Suppressor macrophage treated with lipopolysaccharide for 1 hour (primary cell): ENCODE measurements at places on chromosomes 1 and 21.

DNA sequence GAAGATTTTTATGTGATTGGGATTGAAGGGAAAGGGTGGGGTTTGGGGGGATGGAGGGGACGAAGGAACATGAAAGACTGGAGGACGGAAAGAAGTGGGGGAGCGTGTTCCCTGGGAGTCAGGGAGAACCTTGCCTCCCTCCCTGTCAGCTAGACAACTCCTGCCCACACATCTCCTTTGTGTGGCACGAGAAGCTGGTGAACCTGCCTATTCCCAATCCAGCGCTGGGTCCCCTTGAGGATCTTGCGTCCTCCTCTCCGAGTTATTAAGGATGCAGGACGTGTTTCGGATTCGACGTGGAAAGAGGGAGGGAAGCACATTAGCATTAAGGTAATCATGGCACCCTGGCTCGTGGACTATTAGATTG lies 1.4 kb downstream of the LRRC7 start:
- no peak for DNase-seq

DNA sequence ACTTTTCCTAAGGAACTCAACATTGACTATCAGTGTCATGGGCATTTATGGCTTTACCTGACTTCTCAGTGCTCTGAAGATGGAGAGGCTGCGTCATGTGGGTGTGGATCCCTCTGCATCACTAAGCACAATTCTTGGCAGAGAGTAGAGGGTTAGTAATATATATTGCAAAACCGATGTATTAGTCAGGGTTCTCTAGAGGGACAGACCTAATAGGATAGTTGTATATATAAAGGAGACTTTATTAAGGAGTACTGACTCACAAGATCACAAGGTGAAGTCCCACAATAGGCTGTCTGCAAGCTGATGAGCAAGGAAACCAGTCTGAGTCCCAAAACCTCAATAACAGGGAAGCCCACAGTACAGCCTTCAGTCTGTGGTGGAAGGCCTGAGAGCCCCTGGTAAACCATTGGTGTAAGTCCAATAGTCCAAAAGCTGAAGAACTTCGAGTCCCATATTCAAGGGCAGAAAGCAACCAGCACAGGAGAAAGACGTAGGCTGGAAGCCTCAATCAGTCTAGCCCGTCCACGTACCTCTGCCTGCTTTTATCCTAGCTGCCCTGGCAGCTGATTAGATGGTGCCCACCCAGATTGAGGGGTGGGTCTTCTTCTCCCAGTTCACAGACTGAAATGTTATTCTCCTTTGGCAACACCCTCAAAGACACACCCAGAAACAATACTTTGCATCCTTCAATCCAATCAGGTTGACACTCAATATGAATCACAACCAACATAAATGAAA lies 159.7 kb upstream of the NRIP1 start:
- DNase-seq: peak; percentile 73

DNA sequence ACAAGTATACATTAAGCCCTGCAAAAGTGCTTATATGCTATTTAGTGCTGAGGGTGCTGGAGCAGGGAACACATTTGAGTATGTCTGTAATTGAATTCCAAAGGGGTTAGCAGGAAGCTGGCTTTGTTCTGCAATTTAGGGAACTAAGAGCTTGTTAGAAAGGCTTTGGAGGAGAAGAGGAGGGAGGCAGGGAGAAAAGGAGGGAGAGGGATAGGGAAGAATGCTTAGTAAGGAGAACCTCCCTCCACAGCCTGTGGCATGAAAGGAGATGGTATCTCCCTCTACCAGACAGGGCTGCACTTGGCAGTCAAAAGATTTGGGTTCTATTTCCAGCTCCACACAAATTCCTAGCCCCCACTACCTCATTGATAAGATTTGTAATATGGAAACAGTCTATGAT lies 217.8 kb downstream of the DAB1 start:
- no peak for DNase-seq

- DNase-seq: no peak
These were observed 4.3 kb downstream of the SERTAD4 start for GRCh38 chr1:210236840-210237409.

GRCh38 chr1:8394456-8395321 lies 76.8 kb downstream of the SLC45A1 start:
- DNase-seq: peak; percentile 76

- DNase-seq: no peak
These were observed 22.7 kb downstream of the ABL2 start for GRCh38 chr1:179206812-179207211.

DNA sequence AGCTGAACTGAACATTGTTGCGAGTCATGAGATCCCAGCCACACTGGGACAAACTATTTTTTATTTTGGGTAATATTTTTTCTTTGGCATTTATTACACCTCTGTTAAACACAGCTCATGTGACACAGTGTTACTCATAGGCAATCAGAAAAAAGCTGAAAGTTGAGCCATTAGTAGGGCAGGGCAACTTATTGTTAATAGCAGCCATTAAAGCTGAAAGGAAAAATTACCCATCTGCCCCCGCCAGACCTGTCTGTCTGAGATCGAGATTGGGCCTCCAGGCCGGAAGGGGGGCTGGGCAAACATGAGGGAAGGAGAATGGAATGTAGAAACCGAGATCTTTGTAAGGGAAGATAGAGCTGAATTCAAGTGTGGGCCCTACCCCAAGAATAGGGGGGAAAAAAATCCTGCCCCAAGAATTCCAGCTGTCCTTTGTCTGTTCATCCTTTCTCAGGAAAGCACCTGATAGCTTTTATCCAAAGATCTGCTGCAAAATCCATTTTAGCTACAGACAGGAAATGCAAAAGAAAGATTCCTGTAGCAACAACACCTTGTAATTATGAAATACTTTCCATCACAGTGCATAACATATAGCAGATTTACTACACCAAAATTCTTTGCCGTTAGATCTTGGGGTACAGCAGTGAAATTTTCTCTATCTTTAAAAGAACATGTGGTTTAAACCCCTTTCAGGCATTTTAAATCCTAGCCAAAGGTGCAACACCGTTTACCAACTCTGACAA lies 212.8 kb downstream of the PBX1 start:
- DNase-seq: no peak

GRCh38 chr1:31433396-31433930 lies 20.4 kb downstream of the SERINC2 start:
- no peak for DNase-seq

DNA sequence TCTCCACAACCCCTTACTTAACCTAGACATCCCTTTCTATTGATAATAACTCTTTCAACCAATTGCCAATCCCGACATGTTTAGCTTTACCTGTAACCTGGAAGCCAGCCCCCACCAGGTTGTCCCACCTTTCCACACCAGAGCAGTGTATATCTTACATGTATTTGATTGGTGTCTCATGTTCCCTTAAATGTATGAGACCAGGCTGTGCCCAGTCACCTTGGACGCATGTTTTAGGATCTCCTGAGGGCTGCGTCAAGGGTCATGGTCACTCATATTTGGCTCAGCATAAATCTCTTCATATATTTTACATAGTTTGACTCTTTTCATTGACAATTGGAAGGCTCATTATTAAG lies 5.3 kb upstream of the SLC19A1 start:
- DNase-seq: no peak

DNA sequence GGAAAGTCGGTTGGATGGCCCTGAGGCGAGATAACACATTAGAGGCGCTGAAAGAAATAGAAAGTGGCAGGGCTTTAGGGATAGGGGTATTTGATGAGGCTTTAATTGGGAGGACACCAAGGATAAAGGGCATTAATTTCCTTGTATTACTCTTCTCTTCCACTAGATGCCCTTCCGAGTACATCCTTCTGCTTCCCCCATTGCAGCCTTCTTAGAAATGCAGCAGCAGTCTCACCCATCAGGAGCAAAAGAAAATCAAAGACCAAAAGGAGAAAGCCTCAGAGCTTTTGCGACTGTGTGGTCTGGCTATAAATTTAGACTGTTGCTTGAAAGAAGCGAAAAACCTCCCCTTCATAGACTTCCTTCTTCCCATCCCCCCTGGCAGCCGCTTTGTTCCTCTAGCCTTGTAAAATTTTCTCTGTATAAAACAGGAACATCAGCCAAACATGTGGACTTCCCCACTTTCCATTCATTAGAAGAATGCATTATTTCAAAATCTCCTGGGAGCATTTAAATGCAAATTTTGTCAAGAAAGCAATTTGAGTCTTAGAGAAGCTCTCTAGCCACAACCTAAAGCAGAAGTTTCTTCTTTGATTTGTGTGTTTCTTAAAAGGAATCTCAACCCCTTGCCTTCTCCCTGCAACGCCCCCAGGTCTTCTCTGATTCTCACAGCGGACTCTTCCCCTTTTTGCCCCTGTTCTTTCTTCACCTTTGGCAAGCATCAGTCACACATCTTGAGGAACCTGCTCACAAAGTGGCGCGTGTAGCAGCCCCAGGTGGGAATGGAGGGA lies 76.6 kb downstream of the NDUFS5 start:
- DNase-seq: peak; percentile 99

- no peak for DNase-seq
These were observed 14.3 kb downstream of the SMG5 start for GRCh38 chr1:156268336-156268735.

- peak; percentile 3 for DNase-seq
These were observed 35.6 kb downstream of the PRPF38A start for GRCh38 chr1:52439976-52440375.

DNA sequence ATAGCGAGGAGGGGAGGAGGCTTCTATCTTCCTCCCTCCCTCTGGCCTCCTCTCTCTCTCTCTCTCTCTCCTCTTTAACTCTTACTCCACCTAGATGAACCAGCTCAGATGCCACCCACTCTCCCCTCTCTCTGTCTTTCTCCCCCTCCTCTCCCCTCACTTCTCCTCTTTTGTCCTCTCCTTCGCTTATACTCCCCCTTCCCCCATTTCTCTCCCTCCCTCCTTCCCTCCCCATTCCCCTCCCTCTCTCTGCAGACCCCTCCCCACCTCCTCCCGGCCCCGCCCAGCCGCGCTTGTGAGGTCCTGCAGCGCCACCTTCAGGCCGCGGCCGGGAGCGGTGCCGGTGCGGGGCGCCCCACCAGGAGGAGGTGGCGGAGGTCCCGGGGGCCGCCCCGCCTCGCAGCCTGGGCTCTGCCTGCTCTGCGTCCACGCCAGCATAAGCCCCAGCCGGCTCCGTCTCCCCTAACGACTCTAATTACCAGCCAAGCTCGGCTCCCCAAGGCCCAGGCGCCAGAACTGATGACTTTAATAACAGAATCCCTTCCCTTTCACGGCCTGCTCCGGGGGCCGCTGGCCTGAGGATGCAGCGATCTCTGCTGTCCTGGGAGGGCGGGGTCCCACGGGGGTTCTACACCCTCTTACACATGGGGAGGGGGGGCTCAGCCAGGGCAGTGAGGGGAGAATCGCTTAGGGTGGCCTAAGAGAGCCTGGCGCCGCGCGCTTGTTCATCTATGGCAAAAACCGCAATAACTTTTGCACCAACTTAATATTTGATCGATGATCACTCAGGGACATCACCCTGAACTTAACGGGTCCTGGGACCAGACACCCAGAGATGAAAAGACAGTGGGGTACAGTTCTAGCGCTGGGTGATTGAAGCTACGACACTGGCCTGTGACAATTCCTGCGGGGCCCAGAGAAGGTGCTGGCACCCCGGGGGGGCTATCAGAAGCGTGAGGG lies 637.3 kb downstream of the MATN1 start:
- peak; percentile 31 for DNase-seq

- DNase-seq: no peak
These were observed 820.8 kb downstream of the BRINP3 start for GRCh38 chr1:189656628-189657530.

DNA sequence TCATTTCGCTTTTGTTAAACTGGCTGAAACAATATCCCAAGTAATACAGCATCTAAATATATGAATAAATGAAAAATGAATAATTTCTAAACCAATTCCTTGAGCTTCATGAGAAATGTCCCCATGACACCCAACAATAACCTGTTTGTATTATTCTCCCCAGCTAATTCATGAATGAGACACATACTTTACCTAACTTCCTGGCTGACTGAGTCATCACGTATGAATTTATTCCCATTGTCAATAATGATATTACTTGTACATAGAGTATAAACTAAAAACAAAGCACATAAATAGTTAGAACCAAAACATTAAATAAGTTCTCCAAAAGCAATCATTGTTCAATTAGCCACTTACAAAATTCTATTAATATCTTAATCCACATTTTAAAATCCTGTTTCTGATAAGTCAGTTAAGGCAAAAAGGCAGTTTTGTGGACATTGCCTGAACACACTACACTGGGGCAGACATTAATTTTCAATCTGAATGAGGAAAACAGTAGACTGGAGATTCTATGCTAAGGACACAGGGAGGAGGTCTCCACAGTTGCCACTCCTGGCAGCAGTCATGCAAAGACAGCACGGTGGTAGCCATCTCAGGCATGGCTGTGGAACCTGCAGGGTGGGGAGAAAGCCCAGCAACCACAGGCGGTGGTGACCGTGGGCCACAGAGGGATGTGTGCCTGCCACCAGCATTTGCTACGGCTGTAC lies 48.2 kb downstream of the SLC9C2 start:
- no peak for DNase-seq

- DNase-seq: no peak
These were observed 16.9 kb downstream of the HSD3B2 start for GRCh38 chr1:119431836-119432235.

DNA sequence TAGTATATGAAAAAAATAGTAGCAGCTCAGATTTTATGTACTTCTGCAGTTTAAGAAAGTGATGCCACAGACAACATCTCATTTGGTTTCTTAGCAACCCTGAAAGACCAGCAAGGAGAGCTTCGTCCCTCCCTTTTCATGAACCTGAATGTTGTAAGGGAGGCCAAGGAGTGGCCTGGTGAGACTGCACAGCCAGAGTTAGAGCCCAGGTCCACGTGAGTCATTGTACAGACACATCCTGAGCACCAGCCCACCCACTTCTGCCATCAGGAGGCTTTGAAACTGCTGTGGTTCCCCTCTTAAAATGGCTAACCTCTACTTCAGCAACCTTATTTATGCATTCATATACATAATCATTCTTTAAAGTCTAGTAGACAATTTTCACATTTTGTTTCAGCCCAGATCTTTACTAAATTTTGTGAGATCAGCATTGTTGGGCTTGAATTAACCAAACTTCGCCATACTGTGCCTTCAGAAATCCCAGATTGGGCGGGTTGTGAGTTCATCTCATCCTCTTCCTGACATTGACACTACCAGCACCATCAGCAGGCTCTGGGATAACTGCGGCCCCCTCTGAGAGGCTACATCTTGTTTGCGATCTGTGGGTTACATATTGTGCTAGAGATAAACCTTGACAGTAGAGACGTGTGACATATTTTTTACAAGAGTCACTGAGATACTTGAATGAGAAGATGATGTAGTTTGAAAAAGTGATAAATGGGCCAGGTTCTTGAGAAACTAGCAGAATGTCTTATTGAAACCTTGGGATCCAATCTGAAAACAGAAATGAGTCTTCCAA lies 106.7 kb downstream of the CAMTA1 start:
- no peak for DNase-seq
